ENCODE measurements at places on chromosomes 7 and 10.

DNA sequence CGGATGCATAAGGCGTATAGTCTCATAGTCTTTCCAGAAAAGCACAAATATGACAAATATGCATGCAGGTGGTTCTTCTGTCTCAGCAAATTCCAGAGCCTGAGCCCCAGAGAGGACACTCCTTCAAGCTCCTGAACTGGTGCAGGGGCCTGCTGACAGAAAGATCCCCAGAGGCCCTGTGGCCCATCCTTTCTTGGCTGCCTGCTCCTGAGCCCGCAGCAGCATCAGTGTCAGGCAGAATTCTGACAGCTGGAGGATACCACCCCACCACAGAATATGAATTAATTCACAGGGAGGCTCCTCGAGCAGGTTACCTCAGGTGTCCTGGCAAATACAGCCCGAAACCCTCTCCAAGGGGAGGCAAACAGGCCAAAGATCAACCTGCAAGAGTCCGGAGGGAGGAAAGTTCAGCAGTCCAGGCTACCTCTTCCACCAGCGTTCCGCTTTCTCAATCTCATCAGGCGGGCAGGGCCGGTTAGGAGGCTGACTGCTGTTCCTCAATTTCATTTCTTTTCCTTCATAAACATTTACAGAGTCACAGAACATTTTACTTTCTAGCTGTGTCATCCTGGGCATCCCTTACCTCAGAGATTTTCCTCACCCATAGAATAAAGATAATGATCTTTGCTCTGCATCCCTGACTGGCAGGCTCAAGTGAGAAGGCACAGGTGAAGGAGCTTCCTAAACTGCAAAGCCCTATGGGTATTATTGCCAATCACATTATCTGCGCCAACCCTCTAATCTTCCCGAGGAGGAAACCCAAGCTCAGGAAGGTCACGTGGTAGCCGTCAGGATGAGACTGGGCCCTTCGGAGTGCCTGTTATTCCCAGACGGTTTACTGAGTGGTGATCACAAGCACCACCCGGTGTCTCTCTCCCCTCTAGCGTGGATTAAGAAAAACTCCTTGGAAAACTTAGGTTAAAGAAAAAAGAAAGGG, 1.4 kb downstream of the DNAJB12 start:
- DNase-seq, result no peak

- no peak for DNase-seq
These were observed 49.1 kb upstream of the GPAM start for GRCh38 chr10:112232670-112233069.

DNA sequence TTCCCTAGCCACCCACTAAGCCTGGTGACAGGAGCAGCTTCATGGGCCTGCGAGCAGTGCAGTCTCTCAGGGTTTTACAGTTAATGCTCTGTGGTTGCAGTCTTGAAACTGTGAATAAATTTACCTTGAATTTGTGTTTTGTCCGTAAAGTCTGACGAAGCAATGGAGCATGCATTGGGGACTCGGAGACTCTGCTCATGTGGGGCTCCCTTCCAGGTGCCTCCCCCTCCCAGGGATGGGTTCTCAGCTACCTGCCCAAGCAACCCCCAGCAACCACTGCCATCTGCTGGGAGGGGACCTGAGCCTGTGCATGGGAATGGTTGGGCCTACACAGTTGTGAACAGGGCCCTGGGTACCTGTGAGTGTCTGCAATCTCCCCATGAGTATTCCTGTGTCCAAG, 36.3 kb upstream of the IKZF1 start:
- no peak for DNase-seq

- no peak for DNase-seq
These were observed 94.6 kb downstream of the TRIM24 start for GRCh38 chr7:138554674-138555073.

DNA sequence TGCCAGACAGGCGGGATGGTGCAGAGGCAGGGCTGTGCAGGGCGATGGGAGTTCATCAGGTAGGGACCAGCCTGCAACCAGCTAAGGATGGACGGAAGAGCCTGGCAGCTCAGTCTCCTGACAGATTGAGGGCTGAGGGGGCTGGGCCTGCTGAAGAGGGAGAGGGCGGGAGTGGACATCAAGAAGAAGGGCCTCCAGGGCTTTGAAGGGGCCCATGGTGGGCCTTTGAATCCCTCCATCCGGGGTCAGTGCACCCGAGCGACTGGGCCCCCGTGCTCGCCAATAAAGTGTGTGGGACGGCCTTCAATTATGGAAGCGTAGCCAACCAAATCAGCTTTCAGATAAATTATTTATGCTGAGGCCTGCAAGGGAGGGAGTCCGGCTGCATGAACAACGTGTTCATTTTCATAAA, 431.2 kb downstream of the RPS24 start:
- no peak for DNase-seq

GRCh38 chr7:144907577-144907976, 71.7 kb upstream of the TPK1 start:
- no peak for DNase-seq

DNA sequence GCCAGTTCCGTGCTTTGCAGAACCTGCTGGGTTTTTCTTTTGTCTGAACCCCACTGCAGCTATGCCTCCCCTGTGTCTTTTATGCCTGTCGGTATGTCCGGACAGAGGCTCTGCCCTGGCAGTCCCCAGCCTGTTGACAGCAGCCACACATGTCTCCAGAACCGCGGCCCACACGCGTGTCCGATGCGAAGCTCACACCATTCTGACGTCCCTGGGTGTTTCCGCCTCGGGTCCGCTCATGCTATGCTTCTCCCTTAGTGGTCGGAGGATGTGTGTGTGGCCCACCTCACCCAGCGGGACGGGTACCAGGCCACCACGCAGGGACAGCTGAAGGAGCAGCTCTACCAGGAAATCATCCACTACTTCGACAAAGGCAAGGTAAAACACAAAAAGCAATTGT, 164.6 kb upstream of the NPS start:
- no peak for DNase-seq

DNA sequence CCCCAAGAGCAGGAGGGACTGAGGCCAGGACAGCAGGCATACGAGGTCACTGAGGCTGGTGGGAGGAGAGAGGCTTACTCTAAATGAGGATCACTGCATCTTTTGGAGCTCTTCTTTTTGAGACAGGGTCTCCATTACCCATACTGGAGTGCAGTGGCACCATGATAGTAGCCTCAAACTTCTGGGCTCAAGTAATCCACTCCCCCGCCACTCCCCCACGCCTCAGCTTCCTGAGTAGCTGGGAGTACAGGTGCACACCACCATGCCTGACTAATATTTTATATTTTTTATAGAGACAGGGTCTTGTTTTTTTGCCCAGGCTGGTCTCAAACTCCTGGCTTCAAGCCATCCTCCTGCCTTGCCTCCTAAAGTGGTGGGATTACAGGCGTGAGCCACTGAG, 25.8 kb downstream of the OGDH start:
- DNase-seq, result no peak

- peak; percentile 92 for DNase-seq
These were observed 559 bp upstream of the FKBP14 start for GRCh38 chr7:30027065-30027456.

GRCh38 chr10:46273506-46274477, 13.0 kb upstream of the ANTXRL start:
- no peak for DNase-seq

GRCh38 chr7:159126311-159127260, 18.1 kb downstream of the VIPR2 start:
- DNase-seq, result no peak

DNA sequence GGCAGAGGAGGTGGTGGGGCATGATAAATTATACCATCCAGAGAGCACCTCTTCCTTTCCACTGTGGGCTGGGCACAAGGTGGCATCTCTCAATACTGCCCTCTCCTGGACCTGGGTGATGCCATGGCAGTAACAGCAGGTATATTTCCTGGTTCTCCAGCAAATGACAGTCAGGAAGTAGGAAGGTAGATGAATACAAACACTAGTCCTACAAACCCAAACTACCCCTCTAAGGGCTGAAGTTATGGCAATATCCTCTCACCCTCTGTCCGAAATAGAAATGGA, 1004.9 kb downstream of the KCNMA1 start:
- DNase-seq, result peak; percentile 27

DNA sequence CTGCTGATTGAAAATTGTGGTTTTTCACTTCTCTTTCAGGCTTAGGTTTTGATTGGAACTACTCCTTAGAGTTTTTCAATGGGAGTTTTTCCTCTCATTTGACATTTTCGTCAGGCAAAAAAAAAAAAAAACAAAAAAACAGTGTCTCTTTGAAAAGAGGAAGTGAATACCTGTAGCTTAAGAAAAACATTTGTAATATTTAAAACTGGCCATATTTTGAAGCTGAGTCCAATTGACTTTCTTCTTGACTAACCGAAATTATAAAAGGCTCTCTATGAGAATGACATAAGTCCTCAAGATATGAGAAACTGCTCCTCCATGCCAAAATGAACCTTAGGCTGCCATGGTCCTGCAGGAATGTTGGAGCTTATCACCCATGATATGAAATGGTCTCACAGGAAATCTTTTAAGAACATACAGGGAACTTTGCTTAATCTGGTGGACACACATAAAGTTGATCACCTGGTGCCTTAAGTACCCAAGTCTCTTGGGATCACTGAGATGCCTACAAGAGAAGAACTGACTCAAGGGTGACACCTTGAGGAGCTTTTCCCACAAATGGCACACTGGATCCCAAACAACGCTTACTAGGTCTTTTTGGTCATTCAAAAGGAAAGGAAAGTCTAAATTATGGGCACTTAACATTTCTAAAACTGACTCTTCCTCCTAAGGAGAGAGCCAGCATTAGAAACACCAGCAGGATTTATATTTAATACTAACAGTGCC, 263.4 kb downstream of the CDC14C start:
- no peak for DNase-seq

DNA sequence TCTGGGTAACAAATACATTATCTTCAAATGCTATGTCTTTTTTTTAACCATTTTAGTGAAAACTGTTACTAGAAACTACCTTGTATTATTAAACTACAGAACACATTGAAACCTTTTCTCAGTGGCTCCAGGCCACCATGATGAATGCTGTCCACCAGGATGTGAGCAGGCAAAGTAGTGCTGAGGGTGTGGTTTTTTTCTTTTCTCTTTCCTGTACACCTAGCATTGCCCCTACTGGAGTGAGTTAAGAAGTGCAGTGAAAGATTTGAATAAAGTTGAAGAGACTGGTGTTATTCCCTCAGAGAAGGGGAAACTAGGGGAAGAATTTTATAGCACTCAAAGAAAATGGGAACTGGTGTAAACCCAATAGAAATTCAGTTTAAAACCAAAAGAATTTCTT, 120.0 kb upstream of the SAMD8 start:
- DNase-seq, result peak; percentile 61

DNA sequence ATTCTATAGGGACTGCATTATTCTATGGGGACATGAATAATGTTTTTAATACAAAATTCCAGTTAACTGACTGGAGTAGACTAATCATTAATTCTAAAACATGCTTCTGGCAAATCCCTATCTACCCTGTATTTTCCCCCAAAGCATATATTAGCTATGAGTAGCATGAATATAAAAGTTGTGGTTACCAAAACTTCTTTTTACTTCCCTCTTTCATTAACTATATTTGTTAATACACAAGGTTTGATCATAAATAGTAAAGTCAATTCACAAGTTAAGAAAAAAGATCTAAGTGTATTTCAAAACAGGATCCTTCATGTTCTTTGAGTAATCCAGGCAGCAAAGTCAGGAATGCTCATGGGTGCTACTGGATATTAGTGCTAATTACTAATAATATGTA, 2.9 kb upstream of the RALA start:
- no peak for DNase-seq

- no peak for DNase-seq
These were observed 152.5 kb upstream of the YAE1 start for GRCh38 chr7:39413636-39414223.

DNA sequence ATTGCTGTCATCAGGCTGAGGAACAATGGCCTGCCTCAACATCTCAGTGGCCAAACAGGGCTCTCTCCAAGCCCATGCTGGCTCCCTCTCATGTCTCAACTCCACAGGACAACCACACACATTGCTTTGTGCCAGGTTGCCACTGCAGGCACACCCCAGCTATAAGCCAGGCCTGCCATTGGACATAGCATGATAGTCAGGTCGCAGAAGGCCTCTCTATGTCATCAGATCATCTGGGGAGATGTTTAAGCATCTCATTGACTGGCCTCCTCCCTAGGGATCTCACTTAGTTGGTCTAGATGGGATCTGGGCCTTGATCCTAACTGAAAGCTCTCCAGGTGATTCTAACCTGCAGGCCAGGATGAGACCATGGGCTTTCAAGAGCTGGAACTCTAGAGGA, 257.2 kb downstream of the GRID1 start:
- no peak for DNase-seq

DNA sequence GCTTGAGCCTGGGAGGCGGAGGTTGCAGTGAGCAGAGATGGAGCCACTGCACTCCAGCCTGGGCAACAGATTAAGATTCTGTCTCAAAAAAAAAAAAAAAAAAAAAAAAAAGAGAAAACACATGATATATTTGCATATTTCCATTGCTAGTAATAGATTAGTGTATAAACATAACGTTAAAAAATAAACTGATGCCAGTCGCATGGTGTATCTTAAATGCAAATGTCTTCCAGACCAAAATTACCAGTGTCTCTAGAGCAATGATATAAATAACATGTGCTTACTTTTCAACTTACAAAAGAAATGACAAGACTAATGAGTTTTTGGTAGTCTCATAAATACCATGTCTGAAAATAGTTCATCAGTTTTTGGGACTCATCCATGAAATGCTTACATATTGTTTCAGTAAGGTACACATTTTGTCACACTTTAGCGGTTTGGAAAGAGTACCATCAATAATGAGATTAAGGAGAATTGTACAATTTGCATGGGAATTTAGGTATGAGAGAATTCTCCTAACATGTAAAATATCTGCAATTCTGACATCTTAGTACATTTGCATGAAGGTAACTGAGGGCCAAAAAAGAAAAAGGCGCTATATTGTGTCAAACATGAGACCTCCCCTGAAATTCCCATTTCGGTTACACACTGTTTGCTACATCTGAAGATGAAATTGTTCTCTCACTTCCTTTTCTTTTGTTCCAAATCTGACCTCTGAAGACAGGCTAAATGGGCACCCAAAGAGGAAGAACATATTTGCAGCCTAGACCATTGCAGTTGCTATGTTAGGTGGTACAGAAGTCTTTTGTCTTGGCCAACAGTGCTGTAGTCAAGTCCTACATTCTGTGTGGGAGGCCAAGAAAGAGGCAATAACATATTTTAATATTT, 51.5 kb upstream of the PIP4K2A start:
- DNase-seq, result no peak

- DNase-seq, result no peak
These were observed 169.3 kb downstream of the ADAM12 start for GRCh38 chr10:126218778-126219649.

GRCh38 chr10:132708936-132709335, 77.0 kb downstream of the NKX6-2 start:
- DNase-seq, result no peak

GRCh38 chr10:80137920-80138319, 5.4 kb downstream of the PLAC9 start:
- no peak for DNase-seq

GRCh38 chr7:93030605-93031225, 87.1 kb downstream of the SAMD9 start:
- DNase-seq, result no peak
